T1000 (cell line): ENCODE measurements at places on chromosomes 5 and 9.

GRCh38 chr5:91212714-91213092 lies 170.4 kb downstream of the ARRDC3 start:
- peak; percentile 69 for DNase-seq

GRCh38 chr5:41656597-41656996 lies 146.2 kb upstream of the PLCXD3 start:
- DNase-seq: no peak

GRCh38 chr9:98775831-98776441 lies 20.4 kb downstream of the ANKS6 start:
- no peak for DNase-seq

- DNase-seq: no peak
These were observed 380.3 kb upstream of the TNC start for GRCh38 chr9:115498303-115498702.

DNA sequence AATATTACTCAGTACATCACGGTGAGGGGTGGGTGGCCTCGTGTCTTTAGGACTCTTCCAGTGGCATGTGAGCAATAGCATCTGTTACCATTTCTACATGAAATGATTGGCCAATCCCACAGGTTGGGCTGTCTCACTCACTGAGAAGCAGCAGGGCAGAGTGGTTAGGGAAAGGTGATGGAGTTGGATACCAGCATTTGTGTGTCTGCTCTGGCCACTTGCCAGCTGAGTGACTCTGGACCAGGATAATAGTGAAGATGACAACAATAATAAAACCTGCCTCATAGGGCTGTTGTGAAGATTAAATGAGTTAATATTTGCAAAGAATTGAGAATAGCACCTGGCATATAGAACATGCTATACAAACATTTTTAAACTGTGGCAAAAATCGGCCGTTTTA lies 42.0 kb downstream of the IQGAP2 start:
- DNase-seq: no peak

GRCh38 chr9:76206821-76207220 lies 187.4 kb downstream of the RFK start:
- DNase-seq: no peak

- no peak for DNase-seq
These were observed 911.2 kb downstream of the EFNA5 start for GRCh38 chr5:106759581-106759980.

DNA sequence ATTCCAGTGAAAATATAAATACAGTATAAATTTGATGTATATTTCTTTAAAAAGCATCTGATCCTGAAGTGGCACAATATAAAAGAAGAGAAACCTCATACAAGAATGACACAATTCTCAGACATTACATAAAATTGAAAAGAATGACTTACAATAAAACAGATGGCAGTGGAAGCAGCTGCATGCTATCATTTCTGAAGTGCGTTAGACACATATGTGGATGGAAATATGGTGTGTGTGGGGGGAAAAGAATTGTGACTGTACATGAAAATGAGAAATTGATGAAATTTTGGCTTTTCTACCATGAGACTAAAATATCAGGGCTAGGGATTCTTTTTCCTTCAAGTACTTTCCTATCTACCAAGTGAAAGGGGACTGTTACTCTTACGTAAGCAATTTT lies 45.9 kb upstream of the CDH18 start:
- no peak for DNase-seq

DNA sequence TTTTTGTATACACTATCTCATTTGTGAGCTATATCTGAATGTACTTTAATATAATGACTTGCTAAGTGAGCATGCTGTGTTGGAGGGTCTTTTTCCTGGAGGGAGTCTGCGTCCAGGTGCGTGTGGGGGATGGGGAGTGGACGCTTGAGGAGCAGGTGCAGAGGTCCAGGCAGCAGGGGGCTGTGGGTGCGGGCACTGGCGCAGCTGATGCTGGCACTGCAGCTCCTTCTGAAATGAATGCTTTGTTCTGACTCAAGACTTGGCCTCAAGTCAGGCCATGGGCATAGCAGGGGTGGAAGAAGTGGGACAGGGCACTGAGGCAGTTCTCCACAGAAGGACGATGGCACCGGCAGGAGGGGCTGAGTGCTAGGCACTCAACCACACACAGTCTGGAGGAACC lies 165.7 kb upstream of the IRX1 start:
- DNase-seq: no peak

DNA sequence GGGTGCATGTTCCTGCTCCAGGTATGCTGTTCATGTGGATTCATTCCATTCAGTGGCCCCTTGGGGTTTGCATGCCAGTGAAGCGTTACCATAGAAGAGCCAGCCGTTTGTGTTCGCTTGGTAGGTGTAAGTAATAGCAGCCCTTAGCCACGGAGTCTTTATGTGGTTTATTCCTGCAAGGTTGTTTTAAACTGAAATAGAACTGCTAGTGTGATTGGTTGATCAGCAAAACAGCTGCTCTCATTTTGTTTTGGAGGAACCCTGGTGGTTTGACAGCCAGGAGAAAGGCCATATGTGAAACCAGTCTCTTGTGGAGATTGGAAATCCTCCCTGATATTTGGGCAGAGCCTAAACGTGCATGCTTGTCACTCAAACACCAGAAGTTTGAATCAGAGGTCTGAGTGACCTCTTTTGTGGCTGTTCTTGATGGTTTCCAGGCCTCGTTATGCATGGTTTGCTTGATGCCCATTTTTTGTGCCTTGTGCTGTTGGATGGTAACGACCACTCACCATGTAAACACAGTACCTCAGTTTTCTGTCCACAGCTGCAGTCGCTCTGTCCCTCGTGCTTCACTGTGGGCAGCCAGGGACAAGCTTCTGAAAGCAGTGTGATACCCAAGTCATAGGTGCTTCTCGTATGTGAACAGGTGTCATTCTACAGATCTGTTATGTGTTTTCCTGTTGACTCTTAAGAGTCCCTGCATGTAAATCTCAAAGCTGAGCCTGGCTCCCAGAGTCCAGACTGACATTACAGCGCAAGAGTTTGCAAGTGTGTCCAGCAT lies 58.3 kb upstream of the NXNL2 start:
- DNase-seq: peak; percentile 3

DNA sequence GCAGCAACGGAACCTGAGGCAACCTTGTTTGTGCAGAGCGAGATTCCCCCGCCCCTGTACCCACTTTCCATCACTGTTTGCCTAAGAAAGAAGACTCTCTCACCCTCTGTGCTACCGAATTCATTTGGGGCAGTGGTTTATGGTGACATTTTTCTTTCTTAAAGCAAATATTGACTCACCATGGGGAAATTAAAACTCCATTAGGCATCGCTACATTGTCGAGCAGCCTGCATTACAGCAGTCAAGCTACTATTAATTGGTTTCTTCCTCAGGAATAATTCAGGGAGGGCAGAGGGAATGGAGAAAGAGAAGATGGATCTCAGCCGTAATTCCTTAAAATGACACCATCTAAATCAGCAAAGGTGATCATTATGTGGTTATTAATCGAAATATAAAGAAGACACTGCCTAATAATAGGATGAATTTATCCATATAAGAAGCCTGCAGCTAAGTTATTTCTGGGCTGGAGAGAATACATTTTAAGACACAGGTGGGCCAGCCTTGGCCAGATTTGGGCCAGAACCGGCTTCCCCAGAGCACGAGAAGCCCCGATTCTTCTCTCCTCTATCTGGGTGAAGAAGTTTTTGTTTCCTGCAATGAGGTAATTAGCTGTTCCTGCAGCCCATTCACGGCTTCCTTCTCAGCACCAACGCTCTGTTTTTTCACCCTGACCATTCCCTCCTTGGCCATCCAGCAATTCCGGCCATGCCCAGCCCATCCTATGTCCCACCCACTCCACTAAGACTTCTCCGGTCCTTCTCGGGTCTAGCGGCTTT lies 16.8 kb downstream of the CFAP77 start:
- no peak for DNase-seq

DNA sequence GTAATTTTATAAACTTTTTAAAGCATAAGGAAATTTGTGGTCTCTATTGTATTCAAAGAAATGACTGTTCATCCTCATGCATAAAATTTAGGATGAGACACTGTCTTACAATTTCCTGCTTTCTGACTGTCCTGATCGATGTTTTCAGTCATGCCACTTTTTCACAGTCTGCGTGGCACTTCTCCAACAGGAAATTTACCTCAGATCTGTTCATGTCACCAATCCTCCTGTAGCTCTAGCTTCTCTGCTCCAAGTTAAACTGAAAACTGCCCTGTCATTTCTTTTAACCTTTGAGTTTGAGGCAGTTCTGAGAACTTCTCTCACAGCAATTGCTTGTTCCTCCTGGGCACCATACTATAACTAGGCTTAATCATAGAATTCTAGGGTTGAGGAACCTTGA lies 455.1 kb downstream of the EFNA5 start:
- DNase-seq: no peak

DNA sequence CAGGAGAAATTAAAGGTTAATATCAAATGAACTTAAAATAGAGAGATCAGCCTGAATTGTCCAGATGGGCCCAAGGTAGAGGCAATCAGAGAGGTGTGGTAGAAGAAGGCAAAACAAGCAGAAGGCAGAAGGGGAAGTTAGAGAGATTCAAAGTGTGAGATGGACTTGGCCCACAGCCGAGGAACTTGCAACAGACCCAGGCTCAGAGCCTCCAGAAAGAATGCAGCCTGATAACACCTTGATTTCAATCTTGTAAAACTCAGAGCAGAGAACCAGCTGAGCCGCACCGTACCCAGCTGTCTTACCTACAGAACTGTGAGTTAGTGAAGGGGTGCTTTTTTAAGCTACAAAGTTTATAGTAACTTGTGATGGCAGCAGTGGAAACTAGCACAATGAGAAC lies 190.9 kb downstream of the RFK start:
- DNase-seq: no peak

DNA sequence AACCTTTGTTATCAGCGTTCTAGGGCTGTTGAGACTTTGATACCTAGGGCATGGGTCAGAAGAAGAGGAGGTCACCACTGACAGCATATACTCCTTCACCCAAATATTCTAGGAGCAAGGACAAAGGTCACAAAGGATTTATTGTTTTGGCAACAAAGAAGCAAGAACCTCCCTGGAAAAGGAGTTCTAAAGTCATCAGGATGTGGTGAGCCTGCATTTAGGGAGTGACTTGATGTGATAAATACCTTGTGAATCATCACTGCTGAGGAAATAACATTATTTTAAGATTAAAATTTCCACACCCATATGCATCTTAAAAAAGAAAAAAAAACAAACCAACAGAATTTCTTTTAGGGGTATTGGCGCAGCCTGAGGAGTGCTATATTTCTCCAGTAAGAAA lies 13.9 kb downstream of the IFNA1 start:
- DNase-seq: no peak

GRCh38 chr5:120320626-120321025 lies 143.5 kb upstream of the PRR16 start:
- no peak for DNase-seq

- no peak for DNase-seq
These were observed 10.6 kb downstream of the C1QTNF2 start for GRCh38 chr5:160359816-160360215.

- DNase-seq: peak; percentile 38
These were observed at the start of gene RNF224 for GRCh38 chr9:137227054-137227852. RNF224 (plus strand) TSS chr9:137227502; CDS start chr9:137228336, 834 bp downstream.

DNA sequence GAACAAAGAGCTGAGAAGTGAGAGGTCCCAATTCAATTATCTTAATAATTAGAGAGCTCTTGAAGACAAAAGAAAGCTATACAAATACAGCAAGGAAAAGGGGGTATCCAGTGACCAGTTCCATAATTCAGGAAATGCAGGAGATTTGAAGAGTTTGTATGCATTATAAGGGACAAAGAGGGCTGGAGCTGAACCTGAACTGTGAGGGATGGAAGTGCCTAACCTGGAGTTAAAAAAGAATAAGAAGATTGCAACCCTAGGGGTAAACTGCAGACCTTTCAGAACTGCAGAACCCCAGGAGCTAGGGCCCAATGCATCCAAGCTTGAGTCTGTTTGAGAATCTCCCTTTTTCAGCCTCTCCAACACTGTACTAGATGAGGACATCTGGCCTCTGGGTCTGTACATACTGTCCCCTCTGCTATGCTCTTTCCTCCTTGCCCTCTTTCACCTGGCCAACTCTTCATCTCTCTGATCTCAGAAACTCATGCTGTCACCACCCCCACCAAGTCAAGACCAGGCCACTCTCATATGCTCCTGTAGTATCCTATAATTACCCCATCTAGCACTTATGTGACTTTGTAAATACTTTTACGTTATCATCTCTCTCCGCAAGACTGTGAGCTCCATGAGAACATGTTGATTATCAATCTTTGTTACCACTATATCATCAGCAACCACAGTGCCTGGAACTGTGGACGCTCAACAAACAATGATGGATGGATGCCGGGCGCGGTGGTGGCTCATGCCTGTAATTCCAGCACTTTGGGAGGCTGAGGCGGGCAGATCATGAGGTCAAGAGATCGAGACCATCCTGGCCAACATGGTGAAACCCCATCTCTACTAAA lies 6.6 kb upstream of the PRKACG start:
- no peak for DNase-seq

DNA sequence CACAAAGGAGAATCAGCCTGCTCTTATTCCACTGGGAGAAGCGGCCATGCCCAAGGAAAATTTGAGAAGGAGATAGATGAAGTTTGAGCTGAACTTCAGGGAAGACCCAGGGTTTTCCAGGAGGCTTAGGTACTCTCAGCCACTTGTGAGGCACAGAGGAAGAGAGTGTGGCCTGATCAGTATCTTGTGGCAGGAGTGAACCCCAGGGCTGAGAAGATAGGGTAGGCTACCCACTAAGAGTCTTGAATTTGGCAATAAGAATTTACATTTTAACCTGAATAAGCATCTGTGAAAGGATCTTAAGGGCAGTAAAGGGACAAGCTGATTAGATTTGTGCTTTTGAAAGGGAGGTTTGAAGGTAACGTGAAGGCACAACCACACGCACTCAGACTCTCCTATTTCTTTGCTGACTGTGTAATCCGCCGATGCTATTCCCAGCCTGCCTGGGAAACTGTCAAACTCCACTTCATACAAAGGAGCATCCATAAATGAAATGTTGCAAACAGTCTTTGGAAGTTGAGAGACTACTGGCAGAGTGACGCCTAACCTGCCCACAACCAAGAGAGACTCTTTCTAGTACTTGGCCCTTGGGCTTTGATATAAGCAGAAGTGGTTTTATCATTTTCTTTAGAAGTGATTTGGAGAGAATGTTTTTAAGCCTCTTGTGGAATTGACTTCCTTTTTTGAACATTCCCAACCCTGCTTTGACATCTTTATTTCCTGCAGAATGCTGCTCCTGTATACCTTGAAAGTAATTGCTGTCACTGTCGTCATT lies 108.2 kb upstream of the VCAN start:
- DNase-seq: no peak

GRCh38 chr5:77076961-77077828 lies 9.9 kb downstream of the ZBED3 start:
- peak; percentile 8 for DNase-seq

- DNase-seq: no peak
These were observed 47.5 kb upstream of the ADRB2 start for GRCh38 chr5:148778882-148779281.

- no peak for DNase-seq
These were observed 112.8 kb downstream of the ARHGAP26 start for GRCh38 chr5:142883025-142883424.
